Omental fat pad (tissue), 4 donors: ENCODE measurements at places on chromosomes 16 and 17. TPM values are rescaled to one million over a fixed set of nuclear protein-coding genes. Genes with fewer than 3 reads are reported as not detected.
A peak's percentile ranks its signal among the peaks of the same experiment; 100 is the strongest.

Gene UMOD
- total RNA-seq, result not detected

- DNase-seq, result no peak
Observed at GRCh38 chr16:67825119-67825518, 17.0 kb upstream of the THAP11 start.

GRCh38 chr16:79769270-79769927 is 168.9 kb upstream of the MAF start:
- no peak for DNase-seq

Gene LRRC37A
- total RNA-seq, result 2.7 TPM

DNA sequence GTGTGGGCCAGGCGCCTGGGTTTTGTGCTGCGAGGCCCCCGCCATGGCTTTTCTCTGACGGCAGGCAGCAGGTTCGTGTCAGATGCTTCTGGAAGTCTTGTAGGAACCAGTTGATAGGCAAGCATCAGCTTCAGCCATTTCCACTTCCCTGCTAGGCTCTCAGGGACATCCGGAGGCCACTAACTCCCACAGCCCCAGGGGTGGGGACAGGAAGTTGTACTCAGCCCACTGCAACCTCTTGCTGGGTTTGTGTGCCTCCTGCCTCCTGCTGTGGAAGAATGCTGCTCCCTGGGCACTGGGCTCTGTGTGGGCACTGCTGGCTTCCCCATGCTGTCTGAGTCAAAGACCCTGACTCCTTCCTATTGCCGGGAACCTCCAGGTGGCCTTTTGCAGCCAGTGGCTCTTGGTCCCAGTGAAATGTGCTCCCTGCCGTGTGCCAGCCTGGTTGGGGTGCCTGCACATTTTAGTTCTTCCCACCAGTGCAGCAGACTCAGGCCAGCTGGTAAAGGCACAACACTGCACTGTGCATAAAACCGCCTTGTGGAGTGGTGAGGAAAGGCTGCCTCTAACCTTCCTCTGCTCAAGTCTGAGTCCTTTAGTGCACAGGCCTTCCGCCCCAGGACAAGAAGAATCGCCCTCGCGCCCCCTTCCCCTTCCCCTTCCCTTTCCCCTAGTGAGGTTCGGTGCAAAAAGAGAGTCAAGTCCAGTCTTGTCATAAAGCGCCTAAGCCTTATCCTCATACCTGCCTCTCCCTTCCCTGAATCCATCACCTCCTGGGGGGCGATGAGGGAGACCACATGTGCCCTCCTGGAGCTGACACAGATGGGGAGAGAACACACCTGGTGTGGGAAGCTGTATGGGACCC is 16.6 kb downstream of the LDHD start:
- no peak for DNase-seq

- DNase-seq, result no peak
Observed at GRCh38 chr17:28398280-28398981, 7.6 kb downstream of the SLC46A1 start.

GRCh38 chr17:80270836-80271235 is 10.2 kb downstream of the RNF213 start:
- DNase-seq, result no peak

Gene ENPP7
- not detected for total RNA-seq

DNA sequence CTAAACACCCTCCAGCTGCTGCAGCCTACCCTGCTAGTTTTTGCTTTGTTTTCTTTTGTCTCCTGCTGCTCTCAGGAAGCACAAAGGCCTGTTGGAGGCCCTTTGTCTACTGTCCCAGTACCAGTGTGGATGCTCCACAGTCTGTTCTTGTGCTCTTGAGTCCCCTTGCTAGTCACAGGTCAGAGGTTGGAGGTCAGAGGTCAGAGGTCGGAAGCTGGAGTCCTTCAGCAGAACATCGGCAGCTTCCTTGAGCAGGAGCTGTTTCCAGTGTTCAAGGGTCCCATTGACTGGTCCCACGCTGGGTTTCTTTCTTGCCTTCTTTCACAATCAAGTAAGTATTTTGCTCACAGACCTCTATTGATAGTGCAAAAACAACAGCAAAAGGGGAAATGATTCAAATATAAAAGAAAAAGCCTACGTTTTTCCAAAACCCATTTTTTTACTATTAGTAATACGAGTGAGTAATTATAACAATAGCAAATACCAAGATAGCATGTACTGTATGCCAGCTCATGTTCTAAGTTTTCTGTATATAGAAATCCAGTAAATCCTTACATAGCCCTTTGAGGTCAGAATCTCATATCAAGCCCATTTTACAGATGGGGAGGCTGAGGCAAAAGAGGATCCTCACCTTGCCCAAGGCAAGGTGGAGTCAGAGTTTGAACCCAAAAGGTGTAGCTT is 10.9 kb upstream of the IL34 start:
- DNase-seq, result no peak

Gene TMEM114
- total RNA-seq, result not detected

Gene NRN1L
- not detected for total RNA-seq

Gene PYCARD
- total RNA-seq, result 32.8 TPM

GRCh38 chr16:24098896-24099295 is 157.2 kb upstream of the CACNG3 start:
- DNase-seq, result no peak

GRCh38 chr16:14280541-14280940 is 209.4 kb downstream of the MRTFB start:
- no peak for DNase-seq

Gene KIF18B
- not detected for total RNA-seq

DNA sequence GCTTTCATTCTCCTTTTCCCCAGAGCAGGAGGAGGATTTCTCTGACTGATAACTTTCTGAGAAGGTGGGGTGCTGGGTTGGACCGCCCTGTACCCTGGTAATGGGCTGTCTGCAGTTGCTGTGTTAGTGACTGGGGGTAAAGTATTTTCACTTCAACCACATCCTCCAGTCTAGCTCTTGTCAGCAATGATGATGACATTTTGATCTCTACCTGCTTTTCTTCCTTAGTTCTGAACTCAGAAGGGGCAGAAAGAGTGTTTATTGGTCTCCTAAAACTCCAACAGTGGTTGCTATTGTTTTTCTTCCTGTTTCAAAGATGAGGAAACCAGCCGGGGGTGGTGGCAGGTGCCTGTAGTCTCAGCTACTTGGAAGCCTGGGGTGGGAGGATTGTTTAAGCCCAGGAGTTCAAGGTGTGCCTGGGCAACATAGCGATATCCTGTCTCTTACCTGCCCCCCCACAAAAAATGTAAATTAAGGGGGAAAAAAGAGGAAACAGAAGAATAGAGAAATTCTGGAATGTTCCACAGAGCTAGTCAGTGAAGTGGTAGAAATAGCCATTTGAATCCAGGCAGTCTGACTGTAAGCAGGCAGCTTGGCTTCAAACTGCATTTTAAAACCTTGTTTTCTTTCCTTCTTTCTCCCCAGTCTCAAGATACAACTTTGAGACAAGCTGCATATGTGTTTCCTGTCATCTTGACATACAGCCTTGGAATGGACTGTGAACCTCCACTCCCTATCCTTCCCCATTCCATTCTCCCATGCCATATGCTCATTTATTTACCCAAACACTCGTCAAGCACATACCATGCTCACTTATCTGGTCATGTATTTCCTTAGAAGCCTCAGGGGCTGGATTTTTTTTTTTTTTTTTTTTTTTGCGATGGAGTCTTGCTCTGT is 3.3 kb upstream of the N4BP1 start:
- DNase-seq, result no peak

Gene LLGL2
- 5.4 TPM for total RNA-seq

DNA sequence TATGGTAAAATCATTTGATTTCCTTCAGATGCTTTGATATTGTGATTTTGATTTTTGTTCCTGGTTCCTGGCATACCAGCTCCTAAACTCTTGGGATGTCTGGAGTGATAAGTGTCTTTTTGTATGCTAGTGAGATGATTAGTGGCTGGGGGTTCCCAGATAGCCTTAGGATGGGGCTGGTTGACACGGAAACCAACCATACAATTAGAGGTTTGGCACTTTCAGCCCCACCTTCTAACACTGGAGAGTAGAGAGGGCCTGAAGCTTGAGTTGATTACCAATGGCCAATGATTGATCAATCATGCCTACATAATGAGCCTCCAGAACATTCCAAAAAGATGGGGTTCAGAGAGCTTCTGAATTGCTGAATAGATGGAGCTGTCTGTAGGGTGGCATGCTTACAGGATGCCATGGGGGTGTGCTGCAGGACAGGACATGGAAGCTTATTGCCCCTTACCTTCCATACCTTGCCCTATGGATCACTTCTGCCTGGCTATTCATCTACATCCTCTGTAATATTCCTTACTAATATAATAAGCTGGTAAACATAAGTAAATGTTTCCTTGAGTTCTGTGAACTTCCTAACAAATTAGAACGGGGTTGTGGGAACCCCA is 22.8 kb downstream of the RNF112 start:
- DNase-seq, result no peak

Gene PRAC2
- not detected for total RNA-seq

- no peak for DNase-seq
Observed at GRCh38 chr16:31347445-31347844, 7.5 kb upstream of the ITGAX start.

- no peak for DNase-seq
Observed at GRCh38 chr17:33371377-33371776, 78.3 kb upstream of the ASIC2 start.

- no peak for DNase-seq
Observed at GRCh38 chr17:72185564-72185963, 64.7 kb downstream of the SOX9 start.

DNA sequence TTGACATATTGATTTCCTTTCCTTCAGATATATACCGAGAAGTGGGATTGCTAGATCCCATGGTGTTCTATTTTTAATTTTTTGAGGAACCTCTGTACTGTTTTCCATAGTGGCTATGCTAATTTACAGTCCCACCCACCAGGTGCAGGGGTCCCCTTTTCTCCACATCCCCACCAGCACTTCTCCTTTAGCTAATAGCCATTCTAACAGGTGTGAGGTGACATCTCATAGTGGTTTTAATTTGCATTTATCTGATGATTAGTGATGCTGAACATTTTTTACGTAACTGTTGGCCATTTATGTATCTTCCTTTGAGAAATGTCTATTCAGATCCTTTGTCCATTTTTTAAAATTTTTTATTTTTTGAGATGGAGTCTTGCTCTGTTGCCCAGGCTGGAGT is 93.9 kb downstream of the SDR42E1 start:
- DNase-seq, result no peak

Gene TRIM25
- total RNA-seq, result 112 TPM

Gene CFAP119
- 2.1 TPM for total RNA-seq

- DNase-seq, result peak; percentile 77
Observed at GRCh38 chr17:39461113-39461925, at the start of gene CDK12. Gene CDK12 (plus strand): TSS chr17:39461486. CDS start chr17:39462072, 586 bp downstream.
